ENCODE measurements at places on chromosomes 2 and 18.

GRCh38 chr2:33292981-33293595 is 183.4 kb upstream of the RASGRP3 start:
- no peak for DNase-seq

- no peak for DNase-seq
Measured at GRCh38 chr2:230759481-230760167, 47.0 kb downstream of the CAB39 start.

DNA sequence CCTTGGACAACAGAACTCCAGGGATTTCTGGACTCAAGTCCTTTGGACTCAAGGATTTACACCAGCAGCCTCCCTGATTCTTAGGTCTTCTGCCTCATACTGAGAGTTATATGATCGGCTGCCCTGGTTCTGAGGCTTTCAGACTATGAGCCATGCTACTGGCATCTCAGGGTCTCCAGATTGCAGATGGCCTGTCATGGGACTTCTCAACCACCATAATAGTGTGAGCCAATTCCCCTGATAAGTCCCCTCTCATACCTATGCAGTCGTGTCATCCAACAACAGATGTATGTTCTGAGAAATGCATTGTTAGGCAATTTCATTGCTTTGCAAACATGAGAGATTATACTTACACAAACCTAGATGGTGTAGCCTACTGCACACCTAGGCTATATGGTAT is 61.4 kb upstream of the MSTN start:
- peak; percentile 80 for DNase-seq

DNA sequence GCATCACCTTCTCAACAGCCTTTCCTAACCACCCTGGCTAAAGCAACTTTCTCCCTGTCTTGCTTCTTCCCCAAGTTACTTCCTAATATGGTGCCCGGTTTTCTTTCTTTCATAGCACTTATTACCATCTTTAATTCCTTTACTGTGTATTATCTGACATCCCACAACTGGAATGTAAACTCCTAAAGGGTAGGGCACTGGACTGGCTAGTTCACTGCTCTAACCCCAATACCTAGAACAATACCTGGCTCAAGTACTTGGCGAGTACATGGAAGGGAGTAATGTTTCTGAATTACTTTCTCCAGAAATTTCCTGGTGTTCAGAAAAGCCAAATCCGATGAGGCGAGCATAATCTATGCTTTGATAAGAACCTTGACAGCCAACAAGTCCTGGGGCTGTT is 22.7 kb upstream of the RNF103 start:
- no peak for DNase-seq

DNA sequence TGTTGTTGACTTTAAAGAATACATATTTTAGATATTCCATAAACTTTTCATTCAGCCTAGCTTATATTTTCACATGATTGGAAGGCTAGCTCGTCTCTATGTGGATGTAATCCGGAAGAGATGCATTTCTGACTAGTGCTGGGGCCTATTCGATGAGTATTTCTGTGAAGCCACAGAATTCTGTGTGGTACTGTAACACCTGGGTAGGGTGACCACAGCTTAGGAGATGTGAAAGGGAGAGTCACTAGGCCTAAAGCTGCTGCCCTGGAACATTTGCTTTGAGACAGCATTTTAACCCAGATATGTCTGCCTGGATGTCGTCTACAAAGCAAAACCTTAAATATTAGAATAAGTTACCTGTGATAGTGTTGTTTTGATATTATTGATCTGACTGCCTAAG is 83.5 kb downstream of the ZNF236 start:
- DNase-seq: no peak

GRCh38 chr18:44744161-44745121 is 63.8 kb downstream of the SETBP1 start:
- no peak for DNase-seq

DNA sequence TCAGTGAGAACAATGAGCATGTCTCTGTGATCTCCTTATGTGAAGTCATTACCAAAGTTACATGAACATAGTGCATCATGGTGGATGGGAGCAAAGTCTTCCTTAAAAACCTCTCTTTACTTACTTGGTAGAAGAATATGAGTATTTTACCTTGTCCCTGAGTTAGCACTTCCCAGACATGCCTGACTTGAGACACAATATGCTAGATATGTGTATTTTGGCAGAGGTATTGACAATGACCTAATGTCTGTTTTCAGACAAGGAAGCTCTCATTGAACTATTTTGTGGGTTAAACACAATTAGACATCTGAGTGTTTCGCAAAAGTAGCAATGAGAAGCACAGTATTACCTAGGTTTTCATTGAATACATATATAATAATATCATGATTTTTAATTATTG is 99.1 kb upstream of the MC4R start:
- DNase-seq: peak; percentile 53

- no peak for DNase-seq
Measured at GRCh38 chr2:68771211-68771751, 36.7 kb downstream of the ARHGAP25 start.

- no peak for DNase-seq
Measured at GRCh38 chr2:241867776-241868420, 1.6 kb upstream of the RTP5 start.

DNA sequence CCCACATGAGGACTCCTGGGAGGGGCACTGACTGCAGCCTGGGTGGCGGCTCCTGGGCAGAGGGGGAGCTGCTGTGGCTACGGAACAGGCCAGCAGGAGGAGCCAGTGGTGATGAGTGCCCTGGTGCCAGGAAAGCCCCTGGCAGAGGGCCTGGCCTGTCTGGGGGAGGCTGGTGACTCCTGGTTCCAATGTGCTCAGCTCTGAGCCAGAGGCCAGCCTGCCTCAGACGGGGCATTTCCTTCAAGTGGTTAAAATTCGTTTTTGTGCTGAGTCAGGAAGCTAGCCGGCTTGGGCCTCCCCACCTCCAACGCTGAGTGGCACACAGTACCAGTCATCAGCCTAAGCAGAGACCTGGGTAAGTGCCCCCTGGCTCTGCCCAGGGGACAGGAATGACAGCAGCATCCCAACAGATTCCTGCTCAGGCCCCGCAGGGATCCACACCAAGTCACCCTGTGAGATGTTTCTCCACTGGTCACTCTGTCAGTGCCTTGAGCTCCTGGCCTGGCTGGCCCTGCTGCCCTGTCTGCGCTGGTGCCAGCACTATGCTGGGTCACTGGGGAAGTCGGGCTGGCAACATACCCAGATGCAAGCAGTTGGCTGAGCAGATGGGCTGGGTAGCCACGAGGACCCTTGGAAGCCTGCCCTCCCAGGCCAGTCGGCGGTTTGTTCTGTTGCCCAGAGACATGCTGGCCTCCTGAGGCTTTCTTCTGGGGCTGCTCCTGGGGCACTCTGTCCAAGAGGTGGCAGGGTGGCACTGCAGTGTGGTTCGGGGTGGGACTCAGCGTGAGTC is 7.1 kb upstream of the KLF11 start:
- no peak for DNase-seq

GRCh38 chr2:18559531-18560030 is 872 bp downstream of the RDH14 start:
- DNase-seq: no peak

- DNase-seq: peak; percentile 46
Measured at GRCh38 chr2:61993422-61994024, 88.0 kb downstream of the COMMD1 start.

GRCh38 chr2:237956402-237956736 is 10.4 kb upstream of the UBE2F start:
- no peak for DNase-seq

- no peak for DNase-seq
Measured at GRCh38 chr2:129709956-129710598, 269.4 kb upstream of the RAB6C start.

- DNase-seq: peak; percentile 54
Measured at GRCh38 chr18:32048507-32049091, 30.0 kb downstream of the RNF125 start.

DNA sequence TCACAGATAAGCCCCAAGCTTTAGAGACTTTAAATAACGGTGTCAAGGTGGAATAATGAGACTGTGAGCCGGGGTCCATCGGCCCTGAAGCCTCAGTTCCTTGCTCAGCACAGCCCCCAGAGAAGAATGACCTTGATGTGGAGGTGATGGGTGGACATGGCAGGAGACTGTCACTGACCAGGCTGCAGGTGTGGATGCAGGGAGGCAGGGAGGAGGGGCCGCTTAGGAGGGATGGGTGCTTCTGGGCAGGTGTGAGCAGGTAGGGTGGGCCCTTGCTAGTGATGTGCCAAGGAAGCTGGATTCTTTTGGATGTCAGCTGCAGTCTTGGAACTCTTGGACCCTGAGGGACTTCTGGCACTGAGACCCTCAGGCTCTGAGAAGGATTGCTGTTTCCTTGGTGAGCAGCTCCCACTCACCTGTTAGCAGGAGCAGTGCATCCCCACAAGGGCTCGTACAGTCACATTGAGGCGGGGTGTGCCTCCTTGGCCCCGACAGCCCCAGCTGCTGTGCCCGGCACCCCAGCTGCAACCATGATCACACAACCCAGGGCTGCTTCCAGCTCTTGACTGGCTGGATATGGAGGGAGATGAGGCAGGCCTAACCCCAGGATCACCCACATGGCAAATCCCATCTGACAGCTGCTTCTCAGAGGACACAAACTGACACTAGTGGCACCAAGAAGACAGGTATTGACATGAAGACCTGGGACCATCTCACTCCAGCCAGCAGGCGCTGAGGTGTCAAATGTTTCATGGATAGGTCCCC is 209.8 kb upstream of the HDAC4 start:
- DNase-seq: no peak

DNA sequence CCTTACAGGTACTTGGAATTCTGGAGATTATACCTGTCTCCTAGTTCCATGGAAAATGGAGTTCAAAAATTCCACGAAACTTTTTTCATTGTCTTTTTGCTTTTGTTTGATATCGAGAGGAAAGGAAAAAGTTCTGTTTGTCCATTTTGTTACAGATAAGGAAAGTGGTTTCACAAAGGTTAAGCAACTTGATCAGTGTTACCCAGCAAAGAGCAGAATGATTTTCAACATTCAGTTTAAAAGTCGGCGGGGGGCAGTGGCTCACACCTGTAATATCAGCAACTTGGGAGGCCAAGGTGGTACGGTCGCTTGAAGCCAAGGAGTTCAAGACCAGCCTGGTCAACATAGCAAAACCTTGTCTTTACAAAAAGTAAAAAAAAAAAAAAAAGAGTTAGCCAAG is 118.8 kb downstream of the LDLRAD4 start:
- no peak for DNase-seq

DNA sequence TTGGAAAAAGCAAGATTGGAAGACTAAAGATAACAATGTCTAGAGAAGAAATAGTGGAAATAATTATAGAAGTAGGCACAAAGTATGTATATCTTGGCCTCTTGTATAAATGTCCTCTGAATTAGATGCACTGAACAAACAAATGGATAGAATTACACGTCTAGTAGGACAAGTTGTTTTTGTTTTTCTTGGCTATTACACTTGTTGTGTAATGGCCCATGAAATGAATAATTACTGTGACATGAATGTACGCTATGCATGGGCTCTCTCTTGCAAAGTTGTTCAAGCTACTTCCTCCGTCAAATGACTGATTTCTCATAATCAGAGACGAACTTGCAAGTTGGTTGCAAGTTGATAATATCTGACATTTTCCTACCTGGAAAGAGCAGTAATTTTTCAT is 126.2 kb downstream of the PDE1A start:
- DNase-seq: no peak

DNA sequence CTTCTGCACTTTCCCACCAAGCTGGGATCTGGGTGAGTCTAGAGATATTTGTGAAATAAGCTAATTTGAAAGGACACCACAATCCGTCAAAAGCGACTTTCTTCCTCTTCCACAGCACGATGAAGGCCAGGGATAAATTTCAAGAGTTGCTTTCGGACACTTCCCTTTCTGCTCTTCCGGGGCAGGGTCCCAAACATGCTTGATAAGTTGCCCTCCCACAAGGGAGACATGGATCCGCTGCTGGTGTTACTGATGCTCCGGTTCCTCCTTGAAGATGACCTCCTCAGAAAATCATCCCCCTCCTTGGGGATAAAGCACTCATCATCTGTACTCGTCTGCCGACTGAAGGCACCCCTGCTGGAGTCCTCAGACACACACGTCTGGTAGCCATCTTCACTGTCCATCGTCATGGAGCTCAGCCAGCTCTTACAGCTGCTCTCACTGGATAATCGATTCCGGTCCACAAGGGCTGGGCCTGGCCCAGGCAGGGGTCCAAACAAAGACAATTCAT is 28.2 kb downstream of the CYTIP start:
- no peak for DNase-seq

- DNase-seq: no peak
Measured at GRCh38 chr2:69844560-69844959, 15.1 kb downstream of the GMCL1 start.

- DNase-seq: peak; percentile 66
Measured at GRCh38 chr2:205766779-205767359, 84.6 kb downstream of the NRP2 start.

- peak; percentile 31 for DNase-seq
Measured at GRCh38 chr2:172813314-172813888, 77.8 kb downstream of the RAPGEF4 start.

DNA sequence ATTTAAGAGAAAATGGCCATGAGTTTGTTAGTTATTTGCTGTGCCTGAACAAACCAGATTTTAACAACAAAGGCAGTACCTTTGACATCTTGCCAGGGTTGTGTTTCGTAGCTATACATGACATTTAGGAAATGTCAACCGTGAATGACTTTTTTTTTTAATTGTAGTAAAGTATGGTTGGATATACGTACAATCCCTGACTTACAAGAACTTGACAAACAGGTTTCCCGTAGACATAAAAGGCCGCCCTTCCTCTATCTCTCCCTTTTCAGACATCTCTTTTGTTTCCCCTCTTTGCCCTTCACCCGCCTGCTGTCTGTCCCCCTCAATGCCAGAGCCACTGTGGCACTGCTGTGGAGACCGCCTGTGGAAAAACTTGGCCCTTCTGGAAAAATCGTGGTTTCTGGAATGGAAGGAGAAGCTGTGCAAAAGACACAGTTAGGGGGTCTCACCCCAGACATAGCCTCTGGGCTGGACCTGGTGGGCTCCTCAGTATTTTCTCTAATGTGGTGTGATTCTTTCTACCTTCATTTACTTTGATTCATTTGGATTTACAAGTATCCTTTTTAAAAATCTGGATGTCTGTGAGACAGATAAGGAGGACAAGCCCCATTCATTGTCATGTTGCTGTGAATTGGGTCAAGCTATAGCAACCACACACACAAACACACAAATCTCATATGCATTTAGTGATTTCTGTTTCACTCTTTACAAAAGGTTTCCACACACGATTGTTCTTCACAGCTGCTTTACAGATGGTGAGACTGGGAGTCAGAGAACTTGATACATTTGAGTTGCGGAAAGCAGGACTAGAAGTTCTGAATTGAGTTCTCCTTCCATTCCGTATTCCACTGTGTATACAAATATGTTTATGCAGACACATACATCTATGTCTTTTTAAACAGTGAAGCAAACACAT is 48.6 kb downstream of the SPATS2L start:
- no peak for DNase-seq
